ENCODE measurements at places on chromosomes 2 and 18.
A peak's percentile ranks its signal among the peaks of the same experiment; 100 is the strongest.

- H3K4me3 ChIP-seq: no peak overlapping the region
- H3K36me3 ChIP-seq: no peaks in the 10 kb centered on the region
- H3K27me3 ChIP-seq: peaks cover 22% of the 10 kb centered on the region
- peak; percentile 93 for DNase-seq
- peaks cover 83% of the 10 kb centered on the region for H3K4me1 ChIP-seq
Observed at GRCh38 chr2:85744741-85745601, 8.8 kb upstream of the ATOH8 start.

GRCh38 chr2:35548171-35548570 lies 807.4 kb upstream of the CRIM1 start:
- no peak overlapping the region for H3K27ac ChIP-seq
- no peaks in the 10 kb centered on the region for H3K4me1 ChIP-seq
- no peak overlapping the region for H3K4me3 ChIP-seq
- no peaks in the 10 kb centered on the region for H3K36me3 ChIP-seq
- no peaks in the 10 kb centered on the region for H3K27me3 ChIP-seq

DNA sequence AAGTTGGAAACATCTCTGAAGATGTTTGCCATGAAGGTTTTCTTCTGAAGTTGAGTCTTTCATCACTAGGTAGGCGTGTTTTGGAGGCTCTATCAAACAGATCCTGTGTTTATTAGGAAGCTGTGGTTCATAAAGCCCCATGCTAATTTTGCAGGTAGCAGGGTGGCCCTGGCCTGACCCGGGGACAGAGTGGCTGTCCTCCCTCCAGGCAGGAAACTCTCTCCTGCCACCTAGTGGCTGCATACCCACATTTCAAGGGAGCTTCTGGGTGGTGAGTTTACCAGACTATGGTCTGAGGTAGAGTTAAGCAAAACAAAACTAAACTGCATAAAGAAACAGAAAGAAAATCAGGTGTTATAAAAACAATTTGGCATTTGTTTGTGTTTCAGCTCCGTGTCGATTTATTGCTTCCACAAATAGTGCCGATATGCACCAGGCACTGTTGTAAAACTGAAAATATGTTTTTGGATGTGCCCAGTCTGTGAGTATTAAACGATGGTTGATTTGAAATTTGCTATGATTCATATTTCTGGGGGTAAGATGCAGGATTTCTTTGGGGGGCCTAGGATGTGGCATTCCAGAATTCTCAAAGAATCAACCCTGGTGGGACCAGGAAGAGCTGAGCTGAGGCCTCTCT lies 26.0 kb upstream of the IL37 start:
- H3K27me3 ChIP-seq: no peaks in the 10 kb centered on the region
- H3K4me1 ChIP-seq: no peaks in the 10 kb centered on the region
- no peaks in the 10 kb centered on the region for H3K36me3 ChIP-seq
- peak; percentile 15 for DNase-seq

DNA sequence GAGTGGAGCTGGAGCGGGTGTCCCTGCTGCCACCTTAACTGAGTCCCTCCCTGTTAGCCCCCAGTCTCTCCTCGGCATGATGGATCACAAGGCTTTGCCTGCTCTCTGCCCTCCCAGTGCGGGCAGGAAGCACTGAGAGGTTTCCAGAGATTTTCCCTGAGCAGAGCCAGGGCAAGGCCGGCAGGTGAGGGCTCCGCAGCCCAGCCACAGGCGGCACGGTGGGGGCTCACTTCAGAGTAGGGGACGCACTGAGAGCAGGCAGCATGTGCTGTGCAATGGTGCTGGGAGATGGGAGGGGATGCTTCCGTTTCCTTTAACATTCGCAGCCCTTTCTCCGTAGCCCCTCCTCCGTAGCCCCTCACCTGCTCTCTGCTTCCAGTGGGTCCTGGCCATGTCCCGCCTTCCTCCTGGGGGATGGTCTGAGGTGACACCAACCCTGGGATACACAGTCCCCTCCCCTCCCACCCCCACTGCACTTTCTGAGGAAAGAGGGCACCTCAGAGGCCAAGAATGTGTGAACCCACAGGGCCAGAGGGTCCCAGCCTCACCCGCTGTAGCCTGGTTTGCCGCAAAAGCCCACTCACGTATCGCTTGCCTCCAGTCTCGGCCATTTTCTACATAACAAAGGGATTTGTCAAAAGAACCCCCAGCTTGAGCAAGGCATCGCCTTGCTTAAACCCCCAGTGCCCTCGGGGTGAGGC lies 10.7 kb downstream of the KCNF1 start:
- no peak overlapping the region for H3K4me3 ChIP-seq
- no peak for DNase-seq
- H3K36me3 ChIP-seq: no peaks in the 10 kb centered on the region
- no peak overlapping the region for H3K27ac ChIP-seq

GRCh38 chr18:42157420-42157819 lies 202.4 kb downstream of the PIK3C3 start:
- H3K4me1 ChIP-seq: no peaks in the 10 kb centered on the region
- no peak overlapping the region for H3K4me3 ChIP-seq
- no peak overlapping the region for H3K27ac ChIP-seq
- H3K27me3 ChIP-seq: no peaks in the 10 kb centered on the region
- H3K36me3 ChIP-seq: no peaks in the 10 kb centered on the region

DNA sequence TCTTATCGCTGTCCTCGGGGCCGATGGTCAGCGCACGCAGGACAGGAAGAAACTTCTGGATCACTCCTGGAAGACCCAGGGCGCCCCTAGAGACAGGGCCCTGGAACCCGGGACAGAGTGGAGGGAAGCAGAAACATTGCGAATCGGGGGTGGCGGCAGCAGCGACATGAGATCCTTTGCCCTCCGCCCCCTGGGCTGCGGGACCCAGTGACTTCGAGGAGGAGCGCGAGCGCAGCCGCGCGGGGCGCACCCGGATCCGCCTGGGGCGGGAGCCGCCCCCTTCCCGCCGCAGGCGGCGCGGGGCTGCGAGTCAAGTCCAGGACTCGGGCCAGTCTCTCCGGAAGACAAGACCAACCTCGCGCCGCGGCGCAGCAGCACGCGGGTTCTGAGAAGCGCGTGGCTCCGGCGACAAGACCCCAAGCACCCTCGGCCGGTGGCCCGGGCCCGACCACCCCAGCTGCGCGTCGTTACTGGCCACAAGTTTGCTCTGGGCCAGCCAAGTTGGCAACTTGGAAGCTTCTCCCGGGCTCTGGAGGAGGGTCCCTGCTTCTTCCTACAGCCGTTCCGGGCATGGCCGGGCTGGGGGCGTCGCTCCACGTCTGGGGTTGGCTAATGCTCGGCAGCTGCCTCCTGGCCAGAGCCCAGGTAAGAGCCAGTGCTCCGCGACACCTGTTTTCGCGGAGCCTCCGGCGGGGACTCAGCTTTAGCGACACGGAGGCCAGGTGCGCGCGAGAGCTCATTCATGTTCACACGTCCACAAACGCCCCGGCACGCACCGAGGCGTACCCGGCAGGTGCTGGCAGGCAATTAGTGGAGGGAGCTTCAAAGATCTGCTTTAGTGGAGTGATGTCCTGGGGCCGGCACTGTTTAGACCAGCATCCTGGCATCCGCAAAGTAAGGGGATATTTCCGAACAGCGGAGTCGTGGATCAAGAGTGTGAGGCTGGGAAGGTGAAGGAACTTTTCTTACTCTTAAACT lies at the start of gene PTH2R:
TSS of gene PTH2R (plus strand) at position 319 of the 978 bp plus-strand sequence. CDS start at position 571, 252 bp downstream.
- peaks cover 18% of the 10 kb centered on the region for H3K27me3 ChIP-seq
- H3K4me1 ChIP-seq: peaks cover 8% of the 10 kb centered on the region
- DNase-seq: peak; percentile 31
- no peaks in the 10 kb centered on the region for H3K36me3 ChIP-seq
- peak within 1 kb of the TSS; percentile 23 for H3K4me3 ChIP-seq
- no peak within 1 kb of the TSS for H3K27ac ChIP-seq

- H3K4me3 ChIP-seq: no peak overlapping the region
- peak; percentile 27 for DNase-seq
- no peak overlapping the region for H3K27ac ChIP-seq
- H3K4me1 ChIP-seq: no peaks in the 10 kb centered on the region
Observed at GRCh38 chr18:39424261-39424660, 1858.7 kb upstream of the CELF4 start.

- H3K27ac ChIP-seq: no peak overlapping the region
- H3K4me3 ChIP-seq: no peak overlapping the region
- DNase-seq: no peak
- no peaks in the 10 kb centered on the region for H3K4me1 ChIP-seq
Observed at GRCh38 chr2:223513771-223514455, 88.2 kb downstream of the SCG2 start.

DNA sequence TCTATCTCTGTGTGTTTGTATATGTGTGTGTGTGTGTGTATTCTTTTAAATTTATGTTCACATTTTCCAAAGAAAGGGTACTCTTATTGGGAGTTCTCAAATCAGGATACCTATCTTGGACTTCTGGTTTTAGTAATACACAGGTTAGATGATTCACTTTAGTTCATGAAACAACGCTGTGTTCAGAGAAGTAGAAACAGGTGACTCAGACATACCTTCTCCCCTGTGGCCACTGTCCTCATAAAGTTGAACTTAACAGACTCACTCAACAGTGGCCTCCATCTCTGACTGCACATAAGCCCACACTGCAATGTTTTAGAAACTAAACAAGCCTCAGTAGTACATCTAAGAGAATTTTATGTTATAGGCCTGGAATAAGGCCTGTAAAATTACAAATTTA lies 566.6 kb upstream of the VRK2 start:
- no peak overlapping the region for H3K4me3 ChIP-seq
- H3K27ac ChIP-seq: no peak overlapping the region
- H3K27me3 ChIP-seq: no peaks in the 10 kb centered on the region
- H3K4me1 ChIP-seq: no peaks in the 10 kb centered on the region
- DNase-seq: no peak

DNA sequence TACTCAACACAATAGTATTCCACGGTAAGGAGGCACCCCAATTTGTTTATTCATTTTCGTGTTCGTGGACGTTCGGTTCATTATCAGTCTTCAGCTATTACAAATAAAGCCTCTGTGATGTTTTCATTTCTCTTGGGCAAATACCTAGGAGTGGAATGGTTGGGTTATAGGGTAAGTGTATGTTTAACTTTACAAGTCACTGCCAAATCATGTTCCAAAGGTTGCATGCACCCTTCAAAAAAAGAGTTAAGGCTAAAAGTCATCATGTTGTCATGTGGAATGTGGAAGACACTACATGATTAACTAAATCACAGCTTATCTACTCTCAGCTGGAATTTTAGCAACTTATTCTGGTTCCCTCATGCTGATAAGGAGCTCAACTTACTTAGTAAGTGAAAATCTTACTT lies 15.8 kb downstream of the INO80C start:
- no peak overlapping the region for H3K4me3 ChIP-seq
- no peaks in the 10 kb centered on the region for H3K36me3 ChIP-seq
- H3K27me3 ChIP-seq: no peaks in the 10 kb centered on the region
- no peak overlapping the region for H3K27ac ChIP-seq
- no peak for DNase-seq

GRCh38 chr2:132909427-132909826 lies 239.4 kb upstream of the LYPD1 start:
- H3K36me3 ChIP-seq: no peaks in the 10 kb centered on the region
- H3K4me3 ChIP-seq: no peak overlapping the region
- H3K4me1 ChIP-seq: peaks cover 5% of the 10 kb centered on the region

DNA sequence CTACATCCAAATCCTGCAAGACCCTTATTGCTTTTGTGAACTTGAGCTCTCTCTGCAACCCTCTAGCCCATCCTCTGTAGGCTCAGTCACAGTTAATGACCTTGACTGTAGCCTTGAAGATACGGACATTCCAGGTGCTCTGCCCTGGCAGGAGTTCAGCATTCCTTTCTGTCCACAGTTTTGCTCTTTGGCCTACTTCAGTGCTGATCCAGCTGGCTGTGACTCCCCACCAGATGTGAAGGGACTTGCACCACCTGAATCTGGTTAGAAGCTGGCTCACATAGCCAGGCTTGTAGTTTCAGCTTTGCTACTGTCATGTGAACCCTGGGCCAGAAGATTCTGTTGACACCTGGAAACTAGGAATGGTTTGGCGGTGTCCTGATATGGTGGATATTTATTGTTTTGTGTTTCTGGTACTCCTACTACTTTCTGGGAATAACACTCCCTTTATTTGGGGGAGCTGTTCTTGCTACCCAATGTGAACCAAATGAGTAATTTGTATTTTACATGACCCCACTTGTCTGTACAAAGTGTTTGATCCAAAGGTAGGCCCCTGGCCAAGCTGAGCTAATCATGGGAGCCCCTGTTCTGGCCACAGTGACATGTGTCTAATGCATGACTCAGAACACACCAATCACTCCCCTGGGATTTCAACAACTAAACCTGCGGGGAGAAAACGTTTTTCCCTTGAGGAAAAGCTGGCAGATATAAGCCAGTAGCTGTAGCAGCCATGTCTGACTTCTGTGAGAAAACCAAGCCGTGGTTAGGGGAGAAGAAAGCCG lies 73.4 kb downstream of the CDCA7 start:
- no peaks in the 10 kb centered on the region for H3K27me3 ChIP-seq

GRCh38 chr2:207334624-207335371 lies 169.1 kb upstream of the KLF7 start:
- H3K27ac ChIP-seq: peak overlapping the region; percentile 90
- peak overlapping the region; percentile 19 for H3K4me3 ChIP-seq
- H3K27me3 ChIP-seq: no peaks in the 10 kb centered on the region

DNA sequence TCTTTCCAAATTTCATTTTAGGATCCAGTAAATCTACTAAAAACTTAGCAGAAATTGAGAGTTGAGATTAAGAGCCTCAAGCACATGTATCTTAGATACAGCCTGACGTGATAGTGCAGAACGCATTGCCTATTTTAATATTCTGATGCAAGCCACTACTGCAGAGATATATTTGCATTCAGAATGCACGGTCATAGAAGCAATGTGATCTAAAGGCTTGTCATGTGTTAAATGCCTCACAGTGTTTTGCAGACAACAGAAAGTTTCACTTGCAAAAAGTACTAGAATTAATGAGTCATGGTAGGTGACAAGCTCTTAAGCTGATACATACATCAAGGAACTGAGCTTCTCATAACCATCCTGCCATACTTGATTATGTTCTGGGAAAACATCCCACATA lies 886.7 kb upstream of the CHAC2 start:
- H3K27me3 ChIP-seq: no peaks in the 10 kb centered on the region
- no peaks in the 10 kb centered on the region for H3K36me3 ChIP-seq
- no peak for DNase-seq
- H3K27ac ChIP-seq: no peak overlapping the region
- no peak overlapping the region for H3K4me3 ChIP-seq

GRCh38 chr2:239326831-239327535 lies 73.8 kb downstream of the HDAC4 start:
- peak overlapping the region; percentile 87 for H3K27ac ChIP-seq
- no peaks in the 10 kb centered on the region for H3K36me3 ChIP-seq
- no peak overlapping the region for H3K4me3 ChIP-seq
- H3K27me3 ChIP-seq: no peaks in the 10 kb centered on the region

DNA sequence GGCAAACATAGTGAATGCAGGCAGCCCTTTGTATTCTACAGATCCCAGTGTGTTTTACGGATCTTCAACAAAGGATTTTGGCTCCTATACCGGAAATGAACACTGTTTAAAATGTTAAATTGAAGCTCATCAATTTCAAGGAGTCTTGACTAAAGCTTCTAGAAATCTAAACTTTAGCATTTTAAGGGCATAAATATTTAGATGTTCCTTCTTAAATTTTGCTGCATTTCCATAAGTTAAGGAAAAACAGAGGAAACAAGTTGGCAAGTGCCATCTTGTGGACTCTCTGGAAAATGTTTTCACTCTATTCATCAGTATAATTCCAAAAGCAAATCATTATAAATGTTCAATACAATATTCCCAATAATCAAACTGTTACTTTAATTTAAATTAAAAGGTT lies 19.6 kb downstream of the CHN1 start:
- H3K27me3 ChIP-seq: no peaks in the 10 kb centered on the region
- no peaks in the 10 kb centered on the region for H3K36me3 ChIP-seq
- H3K4me3 ChIP-seq: no peak overlapping the region

All from muscle of leg (tissue), 16 donors.